Karpas-422 (cell line): ENCODE measurements at places on chromosomes 7 and 10. TPM values are rescaled to one million over a fixed set of nuclear protein-coding genes. Genes with fewer than 3 reads are reported as not detected.

- no peaks in the 10 kb centered on the region for H3K27me3 ChIP-seq
- H3K4me1 ChIP-seq = peaks cover 43% of the 10 kb centered on the region
- H3K36me3 ChIP-seq = peaks cover 20% of the 10 kb centered on the region; the same call in 1 of the 2 replicates
- DNase-seq = no peak
- peak overlapping the region; percentile 84 for H3K27ac ChIP-seq
Observed at GRCh38 chr7:30365621-30366020, 81.2 kb downstream of the ZNRF2 start.

DNA sequence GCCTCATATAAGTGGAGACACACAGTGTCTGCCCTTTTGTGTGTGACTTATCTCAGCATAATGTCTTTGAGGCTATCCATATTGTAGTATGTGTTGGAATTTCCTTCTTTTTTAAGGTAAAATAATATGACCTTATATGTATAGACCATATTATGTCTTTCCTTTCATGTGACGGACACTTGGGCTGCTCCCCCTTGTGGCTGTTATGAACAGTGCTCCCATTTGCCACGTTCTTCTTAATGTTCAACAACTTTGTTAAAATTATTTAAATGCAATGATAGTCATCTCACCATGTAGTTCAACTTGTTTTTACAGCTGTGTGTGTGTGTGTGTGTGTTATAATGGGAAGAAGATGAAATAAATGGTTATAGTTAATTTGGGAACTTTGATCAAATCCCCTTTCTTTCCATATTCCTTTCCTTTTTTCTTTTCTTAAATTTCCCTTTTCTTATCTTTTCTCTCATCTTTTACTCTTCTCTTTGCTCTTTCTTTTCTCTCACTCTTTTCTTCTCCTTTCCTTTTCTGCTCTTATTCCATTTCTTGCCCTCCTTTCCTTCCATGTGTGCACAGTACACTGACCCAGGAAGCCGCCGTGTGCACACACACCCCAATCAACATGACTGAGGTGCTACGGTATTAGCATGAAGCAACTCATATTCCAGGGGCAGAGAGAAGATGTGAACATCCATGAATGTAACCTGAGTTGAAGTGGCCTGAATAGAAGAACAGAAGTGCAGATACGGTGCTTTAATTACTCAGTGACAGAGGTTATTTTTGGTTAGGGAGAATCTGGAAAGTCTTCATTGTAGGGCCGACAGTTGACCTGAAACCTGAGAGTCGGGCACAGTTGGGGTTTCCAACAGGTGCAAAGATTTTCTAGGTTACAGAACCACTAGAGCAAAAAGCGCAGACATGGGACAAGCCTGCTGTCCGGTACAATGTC lies 596.6 kb downstream of the SDK1 start:
- H3K36me3 ChIP-seq = no peaks in the 10 kb centered on the region
- peak; percentile 78 for DNase-seq
- no peak overlapping the region for H3K27ac ChIP-seq
- H3K4me1 ChIP-seq = no peaks in the 10 kb centered on the region
- H3K4me3 ChIP-seq = no peak overlapping the region

VWDE gene
- total RNA-seq = not detected in 2 replicates

- no peaks in the 10 kb centered on the region for H3K36me3 ChIP-seq
- no peak overlapping the region for H3K27ac ChIP-seq
- DNase-seq = no peak
- no peaks in the 10 kb centered on the region for H3K4me1 ChIP-seq
Observed at GRCh38 chr7:29806995-29807841, 910 bp downstream of the WIPF3 start.

DNA sequence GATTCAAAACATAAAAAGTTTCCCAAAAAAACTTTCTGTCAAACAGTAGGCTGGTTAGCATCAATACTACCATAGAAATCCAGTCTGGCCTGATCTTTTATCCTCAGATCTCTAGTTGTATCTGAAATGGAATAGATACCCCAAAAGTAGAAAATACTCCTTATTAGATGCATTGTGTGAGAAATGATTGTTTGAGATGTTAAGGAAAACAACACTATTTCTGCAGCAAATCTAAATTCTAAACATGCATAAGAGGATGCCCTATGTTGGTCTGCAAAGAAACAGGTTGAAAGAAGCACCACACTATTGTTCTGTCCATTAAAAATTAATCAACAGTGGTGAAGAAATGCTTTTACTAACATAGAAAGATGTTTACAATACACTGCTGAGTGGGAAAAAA lies 121.0 kb downstream of the NPY start:
- no peaks in the 10 kb centered on the region for H3K36me3 ChIP-seq
- DNase-seq = no peak
- no peaks in the 10 kb centered on the region for H3K27me3 ChIP-seq
- H3K4me3 ChIP-seq = no peak overlapping the region
- no peak overlapping the region for H3K27ac ChIP-seq

DNA sequence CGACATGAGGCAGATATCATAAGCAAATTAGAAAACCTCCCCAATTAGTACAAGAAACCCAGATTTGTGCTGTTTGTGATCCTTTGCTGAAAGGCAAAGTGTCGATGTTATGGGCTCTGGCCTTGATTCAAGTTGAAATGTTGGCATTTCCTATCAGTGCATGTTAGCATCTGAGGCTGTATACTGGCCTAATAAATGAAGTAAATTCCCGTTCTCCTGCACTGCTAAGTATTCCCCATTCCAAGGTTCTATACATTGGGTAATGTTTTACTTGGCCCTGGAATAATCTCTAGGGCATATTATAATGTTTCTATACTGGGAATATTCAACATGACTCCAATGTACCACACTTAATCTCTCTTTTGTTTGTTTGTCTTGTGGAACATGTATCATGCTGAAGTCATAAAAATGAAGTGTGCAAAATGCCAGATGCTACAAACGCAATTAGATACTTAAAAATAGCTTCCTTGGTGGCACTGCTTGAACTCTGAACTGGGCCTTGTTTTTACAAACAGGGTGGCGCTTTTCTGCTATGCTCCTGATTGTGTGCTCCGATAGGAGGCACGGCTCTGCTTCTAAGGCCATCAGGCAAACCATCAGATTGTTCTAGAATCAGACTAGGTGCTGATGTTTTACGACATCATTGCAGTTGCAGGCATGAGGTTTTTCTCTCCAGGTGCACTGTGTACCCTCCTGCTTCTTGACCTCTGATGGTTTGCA lies 156.7 kb upstream of the TCF7L2 start:
- no peaks in the 10 kb centered on the region for H3K27me3 ChIP-seq
- DNase-seq = no peak
- H3K27ac ChIP-seq = no peak overlapping the region
- H3K4me3 ChIP-seq = no peak overlapping the region
- no peaks in the 10 kb centered on the region for H3K4me1 ChIP-seq
- H3K36me3 ChIP-seq = no peaks in the 10 kb centered on the region

UPK3BL2 gene
- 19.8 and 49.4 TPM in 2 replicates for total RNA-seq

DNA sequence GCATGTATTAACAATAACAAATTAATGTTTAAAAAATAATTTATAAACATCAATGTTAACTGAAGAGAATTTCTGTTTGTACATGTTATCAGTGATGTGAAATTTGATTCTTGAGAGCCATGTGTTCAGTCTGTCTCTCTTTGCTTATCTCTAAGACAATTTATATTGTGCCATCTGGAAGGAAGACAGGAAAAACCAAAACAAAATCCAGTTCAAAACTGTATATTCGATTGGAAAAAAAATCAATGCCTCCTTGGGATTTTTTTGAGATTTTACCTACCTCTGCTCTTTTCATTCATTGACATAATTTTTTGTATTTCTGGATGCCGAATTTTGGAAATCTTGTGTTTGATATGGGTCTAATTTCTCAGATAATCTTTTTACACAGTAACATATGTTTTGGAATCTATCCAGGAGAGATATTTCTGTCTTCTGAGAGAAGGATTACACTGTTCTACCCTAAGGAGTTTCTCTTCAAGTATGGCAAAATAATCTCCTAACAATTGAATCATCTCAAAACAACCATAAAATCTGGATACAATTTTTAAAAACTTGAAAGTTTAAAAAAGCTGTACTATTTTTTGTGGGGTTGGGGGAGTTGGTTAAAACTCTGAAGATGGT lies 311.9 kb upstream of the GNAI1 start:
- H3K4me3 ChIP-seq = no peak overlapping the region
- no peaks in the 10 kb centered on the region for H3K27me3 ChIP-seq
- no peaks in the 10 kb centered on the region for H3K4me1 ChIP-seq

- no peak overlapping the region for H3K27ac ChIP-seq
- no peaks in the 10 kb centered on the region for H3K27me3 ChIP-seq
- no peak for DNase-seq
- no peaks in the 10 kb centered on the region for H3K36me3 ChIP-seq
- H3K4me1 ChIP-seq = no peaks in the 10 kb centered on the region
Observed at GRCh38 chr10:76033457-76034196, 602.2 kb downstream of the LRMDA start.
